Endothelial cell of umbilical vein (primary cell): ENCODE measurements at places on chromosomes 6 and 20. TPM values are rescaled to one million over a fixed set of nuclear protein-coding genes. Genes with fewer than 3 reads are reported as not detected.
A peak's percentile ranks its signal among the peaks of the same experiment; 100 is the strongest.

DNA sequence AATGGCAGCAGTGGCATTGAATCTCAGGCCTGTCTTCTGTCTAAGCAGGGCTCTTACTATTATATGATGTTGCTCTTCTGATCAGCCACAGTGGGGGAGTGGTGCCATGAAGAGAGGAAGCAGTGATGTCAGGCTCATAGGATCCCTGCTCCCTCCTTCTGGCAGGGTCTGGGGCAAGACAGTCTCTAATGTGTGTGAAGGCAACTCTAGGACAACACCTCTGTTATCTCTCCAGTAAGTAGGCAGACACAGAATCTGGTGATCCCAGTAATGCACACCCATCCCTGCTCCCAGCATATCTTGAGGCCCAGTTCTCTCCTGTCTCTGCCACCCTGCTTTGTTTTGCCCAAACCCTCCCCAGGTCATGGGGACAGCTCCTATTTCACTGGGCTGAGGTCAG lies 8.8 kb downstream of the C20orf202 start:
- DNase-seq, result no peak

- DNase-seq, result no peak
These were observed 317.0 kb upstream of the SULF2 start for GRCh38 chr20:48102076-48102787.

- no peak for DNase-seq
These were observed 244.1 kb downstream of the BMP7 start for GRCh38 chr20:57022306-57022705.

DNA sequence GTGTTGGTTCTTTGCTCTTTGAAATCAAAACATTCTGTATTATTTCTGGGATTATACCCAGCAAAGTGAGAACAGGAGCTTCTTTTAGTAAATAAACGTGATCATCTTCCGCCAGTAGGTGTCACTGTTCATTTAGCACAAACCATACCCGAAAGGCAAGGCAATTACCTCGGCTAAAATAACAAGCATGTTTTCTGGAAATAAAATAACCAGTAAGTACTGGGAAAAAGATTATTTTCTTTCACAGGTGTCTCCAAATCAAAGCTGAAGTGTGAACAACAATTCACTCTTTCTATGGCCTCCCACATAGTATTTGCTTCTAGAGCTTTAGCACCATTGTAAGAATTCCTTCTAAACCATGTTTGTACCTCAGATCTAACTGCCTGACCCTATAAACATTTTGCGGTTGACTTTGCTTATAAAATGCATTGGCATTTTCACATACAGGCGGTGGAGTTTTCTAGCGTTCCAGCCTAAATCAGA lies 144.6 kb upstream of the AGPAT4 start:
- peak; percentile 73 for DNase-seq

The NKAIN2 gene
- total RNA-seq, result 2.1 TPM in 1 of 2 replicates, not detected in the other

The LTB gene
- total RNA-seq, result 1.2 and 1.3 TPM in 2 replicates
